ENCODE measurements at places on chromosomes 5 and 9.

DNA sequence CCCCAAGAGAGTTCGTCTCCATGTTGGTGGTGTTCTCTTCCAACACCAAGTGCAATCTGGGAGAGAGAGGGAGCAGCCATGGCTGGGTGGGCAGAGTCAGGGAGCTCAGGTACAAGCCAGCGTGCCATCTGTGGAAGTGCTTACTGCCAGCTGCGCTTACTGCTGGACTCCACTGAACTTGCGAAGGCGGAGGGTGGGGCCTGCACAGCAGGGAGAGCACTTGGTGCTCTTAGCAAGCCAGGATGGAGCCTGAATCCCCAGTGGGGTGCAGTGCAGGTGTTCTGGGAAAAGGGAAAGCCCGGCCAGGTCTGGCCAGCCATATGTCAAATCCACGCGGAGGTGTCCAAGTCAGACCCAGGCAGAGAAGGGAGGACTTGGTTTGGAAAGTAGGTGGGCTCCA, 142.0 kb downstream of the FANCC start:
- no peak for DNase-seq

GRCh38 chr5:115749016-115749415, 67.4 kb downstream of the CDO1 start:
- no peak for DNase-seq

DNA sequence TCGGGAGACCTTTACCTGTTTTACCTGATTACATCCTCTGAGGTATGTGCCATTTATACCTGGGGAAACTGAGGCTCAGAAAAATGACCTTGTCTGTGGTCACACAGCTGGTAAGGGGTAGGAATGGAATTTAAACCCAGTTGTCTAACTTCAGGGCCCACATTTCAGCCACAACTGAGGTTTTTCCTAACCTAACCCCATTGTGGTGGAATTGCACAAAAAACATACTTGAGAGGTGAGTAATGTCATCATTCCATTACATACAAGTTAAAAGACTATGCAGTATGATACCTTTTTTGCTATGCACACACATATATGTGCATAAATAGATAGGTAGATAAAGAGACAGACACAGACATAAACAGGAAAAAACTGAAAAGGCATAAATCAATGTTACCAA, 14.1 kb downstream of the FGF1 start:
- DNase-seq, result no peak

DNA sequence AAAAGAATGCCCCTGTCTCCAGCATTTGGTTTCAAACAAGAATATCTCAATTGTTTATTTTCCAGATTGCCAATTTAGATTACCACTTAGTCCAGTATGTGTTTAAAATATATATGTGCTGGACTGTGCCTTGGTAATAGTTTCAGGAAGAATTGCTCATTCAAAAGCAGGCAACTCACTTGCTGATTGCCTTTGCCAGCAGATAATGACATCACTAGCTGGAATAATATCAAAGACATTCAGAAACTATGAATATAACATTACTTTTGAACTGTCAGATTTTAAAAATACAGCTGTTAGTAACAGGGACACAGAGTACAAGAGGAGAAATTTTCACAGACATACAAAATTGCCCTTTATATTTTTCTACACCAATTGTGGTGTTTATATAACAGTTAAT, 96.0 kb upstream of the ITGA2 start:
- DNase-seq, result no peak

DNA sequence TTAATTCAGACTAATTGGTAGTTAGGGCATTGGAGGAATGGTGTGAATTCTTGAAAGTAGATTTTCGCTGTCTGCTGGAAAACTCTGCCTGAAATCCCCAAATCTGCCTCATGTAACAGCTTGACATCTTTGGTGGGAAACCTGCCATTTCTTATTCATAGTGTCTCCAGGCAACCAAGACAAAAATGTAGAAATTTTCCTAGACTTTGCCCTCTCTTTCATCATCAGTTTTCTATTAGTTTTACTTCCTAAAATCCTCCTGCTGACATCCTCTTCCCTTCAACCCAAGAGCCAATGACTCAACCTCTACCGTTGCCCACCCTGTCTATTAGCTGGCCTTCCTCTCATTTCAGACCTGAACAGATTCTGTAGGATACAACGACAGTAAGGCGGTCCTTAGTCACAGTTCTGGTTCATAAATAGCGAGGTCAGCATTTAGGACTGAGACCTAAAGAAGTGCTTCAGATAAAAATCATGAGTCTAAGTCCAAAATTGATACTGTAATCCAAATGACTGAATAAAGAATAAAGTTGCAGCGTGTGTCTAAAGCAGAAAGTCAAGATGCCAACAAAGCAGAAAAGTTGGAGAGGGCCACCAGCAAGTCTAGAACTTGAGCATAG, 133.9 kb downstream of the MUSK start:
- DNase-seq, result no peak

GRCh38 chr9:115033800-115034199, 84.2 kb downstream of the TNC start:
- no peak for DNase-seq

- DNase-seq, result no peak
Observed at GRCh38 chr9:136092741-136093140, 2.3 kb downstream of the NACC2 start.

DNA sequence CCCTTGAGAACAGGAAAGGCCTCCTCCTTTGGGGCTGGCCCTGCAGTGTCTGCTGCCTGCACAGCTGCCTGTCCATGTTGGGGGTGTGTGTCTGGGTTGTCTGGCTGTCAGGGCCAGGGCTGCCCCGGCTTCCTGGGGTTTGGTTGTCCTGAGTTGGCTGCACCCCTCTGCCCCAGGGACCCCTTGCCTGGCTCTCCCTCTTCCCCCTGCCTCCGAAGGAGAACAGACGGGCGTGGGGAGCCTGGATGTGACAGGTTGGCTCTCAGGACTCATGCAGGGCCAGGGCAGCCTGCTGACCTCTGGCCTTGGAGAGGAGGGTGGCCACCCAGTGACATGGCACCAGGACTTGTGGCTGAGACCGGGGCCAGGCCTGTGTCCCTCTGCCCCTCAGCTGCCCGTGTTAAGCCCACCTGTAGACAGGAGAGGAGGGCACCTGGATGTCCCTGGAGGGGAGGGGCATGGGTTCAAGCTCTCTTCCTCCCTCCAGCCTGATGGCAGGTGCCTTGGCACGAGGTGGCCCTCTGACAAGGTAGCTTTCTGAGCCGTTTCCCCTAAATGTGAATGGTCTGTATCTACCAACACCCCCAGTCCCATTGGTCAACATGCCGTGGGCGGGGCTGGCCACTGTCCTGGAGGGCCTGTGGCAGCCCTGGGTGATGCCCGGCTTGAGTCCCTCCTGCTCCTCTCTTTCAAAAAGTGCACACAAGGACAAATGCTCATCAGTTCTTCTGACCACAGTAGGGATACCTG, 34.9 kb downstream of the WNK2 start:
- DNase-seq, result no peak

DNA sequence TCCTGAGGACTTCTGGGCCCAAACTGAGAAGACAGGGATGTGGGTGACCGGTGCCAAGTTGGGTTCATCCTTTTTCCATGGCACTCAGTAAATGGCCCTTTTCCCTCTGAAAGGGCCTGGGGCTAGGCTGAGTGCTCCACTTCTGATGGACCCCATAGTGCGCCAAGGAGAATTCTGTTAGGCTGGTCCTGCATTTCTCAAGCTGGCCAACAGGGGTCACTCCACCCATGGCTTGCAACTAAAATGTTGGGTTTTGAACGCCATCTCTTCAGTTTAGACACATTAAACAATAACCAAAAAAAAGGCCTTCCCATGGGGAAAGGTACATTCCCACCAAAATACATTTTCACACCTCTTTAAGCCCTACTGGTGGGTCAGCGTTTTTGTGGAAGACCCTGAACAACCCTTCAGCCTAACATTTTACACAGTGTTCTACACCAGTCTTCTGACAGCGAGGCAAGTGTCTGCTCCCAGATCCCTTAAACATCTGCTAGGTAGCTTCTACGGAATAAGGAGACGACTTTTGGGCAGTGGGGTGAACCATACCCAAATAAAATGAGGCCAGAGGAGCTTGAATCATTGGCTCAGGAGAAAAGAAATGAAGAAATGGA, 27.3 kb downstream of the CNTFR start:
- no peak for DNase-seq

DNA sequence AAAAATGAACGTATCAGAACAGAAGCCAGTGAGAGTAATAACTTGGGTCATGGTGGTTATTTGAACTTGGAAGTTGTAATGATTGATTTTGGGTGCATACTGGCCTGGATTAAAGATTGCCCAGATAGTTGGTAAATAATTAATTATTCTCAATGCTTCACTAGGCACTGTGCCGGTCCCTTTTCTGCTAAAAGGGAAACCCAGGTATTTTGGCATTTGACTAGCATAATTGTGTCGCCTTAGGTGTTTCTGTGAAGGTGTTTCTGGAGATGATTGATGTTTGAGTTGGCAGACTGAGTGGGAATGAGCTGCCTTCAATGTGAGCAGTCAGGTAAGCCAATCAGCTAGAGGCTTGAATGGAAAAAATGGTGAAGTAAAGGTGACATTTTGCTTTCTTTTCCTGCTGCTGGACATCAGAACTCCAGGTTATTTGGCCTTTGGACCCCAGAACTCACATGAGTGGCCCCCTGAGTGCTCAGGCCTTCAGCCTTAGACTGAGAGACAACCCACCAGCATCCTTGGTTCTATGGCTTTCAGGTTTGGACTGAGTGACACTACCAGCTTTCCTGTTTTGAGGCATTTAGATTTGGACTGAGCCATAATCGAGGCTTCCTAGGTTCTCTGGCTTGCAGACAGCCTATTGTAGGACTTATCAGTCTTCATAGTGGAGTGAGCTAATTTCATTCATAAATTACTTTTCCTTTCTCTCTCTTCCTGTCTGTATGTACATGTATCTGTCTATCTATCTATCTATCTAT, 120.7 kb upstream of the PAPPA start:
- no peak for DNase-seq

DNA sequence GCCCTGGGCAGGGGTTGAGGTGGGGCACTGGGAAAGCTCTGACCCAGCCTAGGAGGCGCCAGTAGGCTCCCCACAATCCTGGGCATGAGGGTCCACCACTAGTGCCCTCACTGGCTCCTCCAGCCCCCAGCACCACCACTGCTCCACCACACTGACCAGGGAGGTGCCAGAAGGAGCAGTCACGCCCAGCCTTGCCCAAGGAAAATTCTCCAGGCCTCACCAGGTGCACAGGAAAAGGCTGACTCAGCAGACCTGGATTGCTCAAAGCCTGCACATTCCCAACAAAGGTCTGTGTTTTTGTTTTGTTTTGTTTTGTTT, 62.9 kb downstream of the ZNF354C start:
- DNase-seq, result no peak

- DNase-seq, result no peak
Observed at GRCh38 chr5:155250596-155250995, 237.0 kb downstream of the KIF4B start.

DNA sequence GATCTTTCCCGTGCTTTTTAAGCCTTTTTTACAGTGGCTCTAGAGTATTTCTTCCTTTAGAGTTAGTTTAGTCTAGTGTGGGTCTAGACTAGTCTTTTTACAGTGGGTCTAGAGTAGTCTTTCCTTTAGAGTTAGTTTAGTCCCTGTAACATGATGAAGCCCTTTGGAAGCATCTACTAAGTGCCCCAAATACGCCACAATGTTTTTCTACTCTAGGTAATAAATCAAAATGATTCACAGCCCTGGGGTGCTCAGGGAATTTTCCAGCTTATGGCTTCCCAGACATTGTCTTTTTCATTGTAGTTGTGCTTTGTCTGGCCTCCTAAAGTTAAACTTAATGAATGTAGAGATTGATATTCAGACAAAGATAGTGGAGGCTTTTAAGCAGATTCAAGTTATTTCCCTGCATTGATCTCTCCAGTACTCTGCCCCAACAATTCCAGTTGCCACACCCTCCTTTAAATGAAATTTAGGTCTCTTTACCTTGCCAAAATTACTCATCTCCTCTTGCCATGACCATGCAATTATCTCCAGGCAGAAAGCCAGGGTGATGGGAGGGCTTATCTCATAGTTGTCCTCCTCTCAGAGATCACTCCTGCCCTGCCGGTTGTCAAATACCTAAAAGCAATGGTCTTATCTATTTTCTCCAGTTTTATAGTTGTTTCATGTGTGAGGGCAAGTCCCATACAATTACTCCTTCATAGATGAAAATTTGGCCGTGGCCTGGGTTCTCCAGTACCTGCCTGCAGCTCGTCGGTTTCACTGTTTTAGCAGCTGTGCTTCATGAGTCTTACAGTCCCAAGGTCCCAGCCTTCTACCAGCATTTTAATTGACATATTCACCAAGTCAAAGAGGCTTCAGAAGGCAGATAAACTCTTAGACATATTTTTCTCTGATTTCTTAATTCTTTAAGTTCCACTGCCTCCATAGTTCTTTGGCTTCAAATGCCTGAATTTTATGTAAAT, 794.0 kb upstream of the COX7C start:
- no peak for DNase-seq

DNA sequence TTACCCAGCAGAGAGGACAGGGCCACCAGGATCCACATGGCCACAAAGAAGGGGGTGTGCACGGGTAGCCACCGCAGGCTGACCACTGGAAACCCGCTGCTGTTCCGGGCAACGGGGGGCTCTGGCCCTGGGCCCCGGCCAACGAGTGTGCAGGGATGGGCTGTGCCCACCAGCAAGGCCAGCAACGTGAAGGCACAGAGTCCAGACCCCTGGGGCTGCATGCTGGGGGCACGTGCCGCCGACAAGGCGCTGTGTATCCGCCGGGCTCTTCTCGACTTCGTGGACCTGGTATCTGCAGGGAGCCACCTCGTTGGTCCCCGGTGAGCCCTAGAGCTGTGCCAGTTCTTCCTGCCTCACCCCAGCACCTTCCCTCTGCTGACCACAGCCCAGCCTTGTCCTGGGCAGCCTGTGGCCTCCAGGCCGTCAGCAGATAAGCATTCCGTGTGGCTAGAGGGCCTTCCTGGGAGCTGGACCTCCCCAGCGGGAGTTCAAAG, 42.2 kb upstream of the CEP72 start:
- DNase-seq, result no peak

DNA sequence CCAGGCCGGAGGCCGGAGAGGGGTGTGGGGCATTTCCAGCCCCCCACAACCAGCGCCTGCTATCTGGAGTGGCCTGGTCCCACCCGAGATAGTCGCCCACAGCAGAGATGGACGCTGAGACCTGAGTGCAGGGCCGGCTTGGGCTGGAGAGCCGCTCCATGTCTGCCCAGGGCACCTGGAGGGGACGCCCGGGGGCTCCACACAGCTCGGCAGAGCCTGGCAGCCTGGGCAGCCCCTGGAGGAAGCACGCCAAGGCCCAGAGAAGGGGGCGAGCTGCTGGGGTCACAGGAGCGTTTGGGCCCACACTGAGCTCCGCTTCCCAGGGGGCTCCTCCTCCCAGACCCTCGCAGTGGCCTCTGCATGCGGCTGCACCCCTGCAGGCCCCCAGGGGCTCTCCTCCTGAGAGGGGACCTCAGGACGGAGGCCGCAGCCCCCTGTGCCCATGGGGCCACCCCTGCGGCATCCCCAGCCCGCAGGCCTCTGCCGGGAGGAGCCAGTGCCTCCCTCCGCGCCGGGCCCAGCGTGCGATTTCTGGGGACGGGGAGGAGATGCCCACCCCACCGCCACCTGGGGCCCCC, 42.2 kb upstream of the EGFL7 start:
- no peak for DNase-seq

DNA sequence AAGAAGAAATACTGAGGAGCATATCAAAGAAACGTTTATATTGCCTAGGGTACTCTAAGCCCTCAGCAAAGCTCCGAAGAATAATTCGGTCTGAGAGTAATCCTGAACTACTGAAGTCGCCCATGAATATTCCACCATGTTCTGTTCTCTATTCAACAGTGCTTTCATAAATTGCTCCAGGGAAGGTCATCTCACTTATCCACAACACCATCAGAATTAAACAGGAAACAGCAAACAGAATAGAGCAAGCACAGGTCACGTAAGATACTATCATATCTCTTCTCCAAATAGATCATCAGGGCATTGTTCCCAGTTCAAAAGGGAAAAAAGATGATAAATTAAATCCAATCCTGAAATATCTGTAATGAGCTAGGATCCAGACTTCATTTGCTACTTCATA, 325.6 kb downstream of the DEPDC1B start:
- DNase-seq, result no peak
